ENCODE measurements at places on chromosomes 12 and 14.

DNA sequence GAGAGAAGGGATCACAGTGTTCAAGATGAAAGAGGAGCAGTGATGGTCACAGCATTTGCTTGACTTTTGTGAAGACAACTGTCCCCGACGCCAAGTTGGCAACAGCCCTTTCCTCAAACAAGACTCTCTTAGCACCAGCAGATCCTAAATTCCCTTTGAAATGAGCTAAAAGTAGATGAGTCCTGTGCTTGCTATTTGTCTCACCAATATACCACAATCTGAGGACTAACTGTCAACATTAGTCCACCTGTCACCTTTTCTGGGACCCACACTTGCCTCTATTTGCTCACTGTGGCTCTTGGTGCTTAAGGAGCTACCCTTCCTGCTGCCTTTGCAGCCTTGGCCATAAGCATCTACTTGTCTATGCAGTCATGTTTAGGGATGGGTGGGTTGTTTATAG lies 47.4 kb upstream of the COL2A1 start:
- no peak for DNase-seq

GRCh38 chr12:57323416-57323815 lies 72.4 kb upstream of the STAC3 start:
- no peak for DNase-seq

DNA sequence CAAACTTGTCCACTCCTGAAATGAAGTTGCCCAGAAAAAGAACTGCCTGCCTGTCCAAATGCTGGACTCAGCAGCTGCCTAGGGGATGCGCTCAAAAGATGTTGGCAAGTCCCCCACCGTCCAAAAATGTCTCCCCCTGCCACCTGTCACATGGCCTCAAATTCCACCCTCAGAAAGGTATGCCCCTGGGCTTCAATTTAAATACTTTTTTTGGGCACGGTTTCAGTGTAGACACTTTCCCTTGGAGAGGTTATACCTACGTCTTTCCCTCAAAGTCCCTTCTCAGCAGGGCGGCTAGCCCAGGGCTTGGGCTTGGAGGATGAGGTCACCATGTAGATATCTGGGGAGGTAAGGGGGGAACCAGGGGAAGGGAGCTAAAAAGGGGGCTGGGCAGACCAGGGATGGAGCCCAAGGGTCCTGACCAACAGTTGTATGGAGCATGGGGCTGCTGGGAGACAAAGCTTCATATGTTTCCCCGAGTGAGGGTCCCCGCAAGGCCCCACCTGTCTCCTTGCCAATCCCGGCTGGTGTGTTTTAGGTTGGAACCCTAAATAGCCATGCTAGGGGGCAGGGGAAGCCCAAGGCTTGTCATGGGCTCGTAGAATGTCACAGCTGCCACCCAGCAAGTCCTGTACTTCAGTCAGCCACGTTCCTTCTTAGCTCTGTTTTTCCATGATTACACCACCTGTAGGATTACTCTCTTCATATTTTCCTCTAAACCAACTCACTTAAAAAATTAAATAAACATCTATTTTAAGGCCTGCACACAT lies 131.2 kb upstream of the TBX3 start:
- DNase-seq = no peak

DNA sequence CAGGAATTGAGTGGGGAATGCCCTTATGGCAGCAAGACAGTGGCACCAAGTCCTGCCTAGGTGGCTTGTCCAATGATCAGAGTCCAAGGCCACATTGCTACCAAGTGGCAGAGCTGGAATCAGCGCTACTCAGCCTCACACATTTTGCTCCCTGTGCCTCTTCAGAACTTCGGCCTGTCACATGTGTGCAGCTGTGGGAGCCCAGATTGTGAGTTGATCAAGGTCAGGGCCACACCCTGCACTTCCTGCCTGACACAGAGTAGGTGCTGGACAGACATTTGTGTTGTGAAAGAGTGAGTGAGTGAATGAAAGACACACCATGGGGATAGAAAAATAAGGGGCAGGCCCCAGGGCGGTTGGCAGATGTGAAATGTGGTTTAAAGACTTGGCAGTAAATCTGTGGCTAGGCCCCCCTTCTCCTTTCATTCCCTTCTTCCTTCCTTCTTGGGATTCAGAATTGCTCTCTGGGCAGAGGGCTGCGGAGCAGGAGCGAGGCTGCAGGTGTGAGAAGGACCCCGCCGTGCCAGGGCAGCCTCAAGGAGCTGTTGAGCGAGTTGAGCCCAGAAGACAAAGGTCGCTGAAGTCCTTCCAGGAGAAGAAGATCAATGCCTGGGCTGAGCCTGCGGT lies 83.5 kb downstream of the SLC25A47 start:
- no peak for DNase-seq

GRCh38 chr12:34287437-34287836 lies 265.1 kb downstream of the ALG10 start:
- DNase-seq = no peak

- DNase-seq = no peak
Measured at GRCh38 chr14:83870546-83871270, 1659.2 kb upstream of the FLRT2 start.

Data from HS-27A (cell line).